Endodermal cell (in vitro differentiated cells): ENCODE measurements at places on chromosomes 3 and 15. TPM values are rescaled to one million over a fixed set of nuclear protein-coding genes. Genes with fewer than 3 reads are reported as not detected.

Gene CYP19A1
- not detected in 3 replicates for total RNA-seq

Gene EIF4E3
- 1.7 to 2.4 TPM (median 1.9 TPM) in 3 replicates for total RNA-seq

GRCh38 chr3:72427624-72428023, 420.6 kb downstream of the SHQ1 start:
- DNase-seq = no peak

DNA sequence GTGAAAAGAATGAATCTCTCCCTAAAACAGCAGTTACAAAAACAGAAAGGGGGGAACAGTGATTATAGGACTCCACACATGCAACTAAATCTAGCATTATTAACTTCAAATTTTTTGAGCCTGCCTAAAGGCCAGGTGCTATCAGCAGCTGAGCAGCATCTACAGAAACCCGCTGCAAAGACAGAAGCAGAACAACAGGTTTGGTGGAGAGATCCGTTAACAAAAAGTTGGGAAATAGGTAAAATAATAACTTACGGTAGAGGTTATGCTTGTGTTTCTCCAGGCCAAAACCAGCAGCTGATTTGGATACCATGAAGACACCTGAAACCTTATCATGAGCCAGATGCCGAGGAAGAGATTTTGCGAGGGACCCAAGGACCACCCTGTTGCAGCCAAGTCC, 201.6 kb upstream of the UBE3A start:
- no peak for DNase-seq

DNA sequence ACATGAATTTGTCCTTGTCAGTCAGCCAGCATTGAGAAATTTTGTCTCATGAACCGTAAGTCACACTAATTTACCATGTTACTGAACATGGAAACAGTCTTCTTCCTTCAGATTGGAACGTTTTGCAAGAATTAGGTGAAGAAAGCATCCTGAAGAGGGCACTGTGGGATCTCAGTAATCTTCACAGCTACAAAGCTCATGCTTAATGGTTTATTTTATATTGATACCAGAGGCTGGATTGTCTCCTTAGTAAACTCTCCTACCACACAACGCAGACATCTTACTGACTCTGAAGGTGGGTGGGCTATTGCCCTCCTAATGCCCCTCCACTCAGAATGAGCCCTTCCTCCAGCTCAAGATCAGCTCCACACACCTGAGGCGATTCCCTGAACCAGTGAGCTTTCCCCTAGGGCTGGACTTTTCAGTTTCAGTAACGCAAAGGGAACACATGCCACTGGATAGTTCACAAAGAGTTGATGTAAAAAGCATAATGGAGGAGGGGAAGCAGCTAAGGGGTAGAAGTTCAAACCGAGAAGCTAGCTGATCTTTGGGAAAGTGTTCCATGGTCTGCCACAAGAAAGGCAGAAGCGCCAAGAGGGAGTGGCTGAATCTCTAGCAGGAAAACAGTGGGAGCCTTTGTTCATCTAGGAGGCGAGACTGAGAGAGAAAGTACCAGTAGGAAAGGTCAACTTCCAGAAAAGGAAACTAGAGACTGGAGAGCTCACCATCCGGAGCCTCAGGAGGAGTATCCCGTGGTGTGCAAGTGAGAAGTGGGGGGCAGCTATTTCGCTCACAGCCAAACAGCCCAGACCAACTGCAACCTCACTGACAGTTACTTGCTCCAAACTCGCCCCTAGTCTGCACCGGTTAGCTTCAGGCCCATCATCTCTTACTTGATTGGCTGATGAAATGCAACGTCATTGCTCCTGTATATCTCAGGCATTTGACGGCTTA, at the start of gene SLC9C1:
SLC9C1 (minus strand) TSS at position 849 of the 954 bp plus-strand sequence. CDS start 7,425 bp downstream, outside the sequence.
- DNase-seq = peak; percentile 77

- DNase-seq = no peak
Measured at GRCh38 chr3:178677961-178678360, 141.7 kb downstream of the KCNMB2 start.

GRCh38 chr3:12439161-12439940, 44.9 kb upstream of the TSEN2 start:
- DNase-seq = peak; percentile 22

- peak; percentile 88 for DNase-seq
Measured at GRCh38 chr3:173397161-173398110, at the start of gene NLGN1. Gene NLGN1 (plus strand): TSS chr3:173397744.

Gene CACNA2D2
- 14.3 to 22.4 TPM (median 20.7 TPM) in 3 replicates for total RNA-seq

- DNase-seq = peak; percentile 93
Measured at GRCh38 chr3:44114142-44114541, 127.5 kb upstream of the TOPAZ1 start.
